Smooth muscle cell of trachea (primary cell): ENCODE measurements at places on chromosomes 2 and 18. TPM values are rescaled to one million over a fixed set of nuclear protein-coding genes. Genes with fewer than 3 reads are reported as not detected.

PLB1 gene
- total RNA-seq, result 2.0 and 3.8 TPM in 2 replicates

FAM110C gene
- total RNA-seq, result under 0.01 TPM in 1 of 2 replicates, not detected in the other

TMEM163 gene
- total RNA-seq, result not detected in 2 replicates

GCFC2 gene
- total RNA-seq, result 14.2 and 19.1 TPM in 2 replicates

VWA3B gene
- 0.17 TPM in 1 of 2 replicates, not detected in the other for total RNA-seq

GAL3ST2 gene
- 0.15 TPM in 1 of 2 replicates, not detected in the other for total RNA-seq

CERS6 gene
- 11.6 and 15.9 TPM in 2 replicates for total RNA-seq

CABYR gene
- 7.7 and 10.1 TPM in 2 replicates for total RNA-seq

LIMS3 gene
- total RNA-seq, result 2.3 TPM in 1 of 2 replicates, not detected in the other

TTN gene
- 0.50 and 3.8 TPM in 2 replicates for total RNA-seq

RAPGEF4 gene
- 0.66 and 1.2 TPM in 2 replicates for total RNA-seq

LHCGR gene
- total RNA-seq, result not detected in 2 replicates

CNGA3 gene
- under 0.01 and 0.17 TPM in 2 replicates for total RNA-seq

SPRED2 gene
- 9.5 and 10.3 TPM in 2 replicates for total RNA-seq

FAM237A gene
- total RNA-seq, result not detected in 2 replicates

SATB2 gene
- 11.3 and 20.2 TPM in 2 replicates for total RNA-seq

SERPINB3 gene
- total RNA-seq, result not detected in 2 replicates

INPP5D gene
- total RNA-seq, result 0.15 and 1.5 TPM in 2 replicates
